ENCODE measurements at places on chromosomes 6 and 20. TPM values are rescaled to one million over a fixed set of nuclear protein-coding genes. Genes with fewer than 3 reads are reported as not detected.

DNA sequence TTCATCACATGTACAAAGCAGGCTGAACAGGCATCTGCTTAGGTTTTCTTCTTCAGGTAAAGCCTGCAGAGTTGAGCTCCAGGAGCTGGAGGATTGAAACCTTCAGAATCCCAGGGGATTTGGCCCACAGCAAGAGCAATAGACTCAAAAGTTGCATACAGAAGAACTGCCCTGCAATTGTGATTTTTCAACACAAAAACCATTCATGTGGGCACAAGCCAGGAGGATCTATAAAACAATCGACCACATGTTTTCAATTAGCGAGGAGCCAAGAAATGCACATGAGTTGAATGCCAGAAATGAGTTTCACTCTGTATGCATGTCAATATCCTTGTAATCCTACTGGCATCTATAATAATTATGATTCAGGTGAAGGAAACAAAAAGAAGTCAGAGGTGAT, 576.4 kb downstream of the HDGFL1 start:
- no peak for DNase-seq

- no peak for DNase-seq
Observed at GRCh38 chr6:20511852-20512251, 22.4 kb upstream of the CDKAL1 start.

DNA sequence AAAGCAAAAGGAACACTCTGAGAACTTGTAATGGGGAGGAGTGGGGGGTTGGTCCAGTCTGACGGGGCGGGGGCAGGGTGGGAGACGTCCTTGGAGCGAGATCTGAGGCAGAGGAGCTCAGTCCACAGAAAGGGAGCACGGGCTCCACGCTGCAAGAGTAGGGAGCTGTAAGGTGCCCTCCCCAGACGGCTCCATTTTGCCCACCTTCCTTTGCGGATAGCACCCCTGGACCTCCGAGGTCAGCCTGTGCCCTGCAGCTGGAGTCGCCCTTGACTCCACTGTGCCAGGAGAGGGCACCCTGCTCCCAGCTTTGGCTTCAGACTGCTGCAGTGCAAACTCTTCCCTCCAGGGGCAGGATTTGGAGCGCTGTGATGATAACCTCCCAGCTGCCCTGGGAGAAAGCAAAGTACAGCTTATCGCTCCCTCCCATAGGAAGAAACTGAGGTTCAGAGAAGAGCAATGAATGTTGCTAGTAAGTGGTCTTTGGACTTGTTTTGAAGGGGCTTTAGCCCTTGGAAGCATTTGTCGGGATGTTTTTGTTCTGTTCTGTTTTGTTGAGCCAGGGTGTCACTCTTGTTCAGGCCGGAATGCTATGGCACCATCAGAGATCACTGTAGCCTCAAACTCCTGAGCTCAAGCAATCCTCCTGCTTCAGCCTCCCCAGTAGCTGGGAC, 9.5 kb upstream of the AHCY start:
- DNase-seq = peak; percentile 61

- no peak for DNase-seq
Observed at GRCh38 chr20:8067082-8067481, 47.5 kb upstream of the TMX4 start.

GRCh38 chr20:55677011-55677410, 328.3 kb downstream of the CBLN4 start:
- DNase-seq = no peak

Gene TREM2
- 6.8 TPM for total RNA-seq

Gene SGK2
- 15.1 TPM for total RNA-seq

DNA sequence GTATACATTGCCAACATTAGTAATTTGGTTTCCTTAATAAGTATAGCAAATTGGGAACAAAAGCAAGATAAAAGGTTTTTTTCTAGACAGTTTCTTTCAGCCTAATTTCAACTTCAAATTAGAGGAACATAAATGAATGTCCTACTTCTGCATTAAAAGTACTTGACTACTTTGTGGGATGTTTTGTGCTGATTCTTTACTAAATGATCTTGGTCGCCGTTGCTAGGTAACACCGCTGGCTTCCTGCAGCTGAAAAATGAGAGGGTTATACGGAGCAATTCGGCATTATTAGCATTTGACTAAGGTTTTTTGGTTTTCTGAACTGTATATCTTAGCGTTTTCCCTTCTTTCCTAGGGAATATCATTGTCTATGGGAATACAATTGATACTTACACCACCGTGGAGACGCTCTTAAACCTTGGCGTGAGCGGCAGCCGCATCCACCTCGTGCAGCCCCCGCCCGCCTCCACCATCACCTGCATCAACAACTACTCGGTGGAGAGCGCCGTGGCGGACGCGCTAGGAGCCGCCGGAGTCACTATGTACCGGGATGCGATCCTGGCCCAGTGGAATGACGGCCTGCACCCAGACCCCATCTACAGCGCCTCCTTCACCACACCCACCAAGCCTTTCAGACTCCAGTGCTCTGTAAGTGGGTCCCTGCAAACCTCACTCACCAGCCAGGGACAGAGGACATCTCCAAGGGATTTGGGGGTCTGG, 90.9 kb upstream of the INSM1 start:
- DNase-seq = no peak

- DNase-seq = peak; percentile 61
Observed at GRCh38 chr20:34069341-34070078, 42.5 kb downstream of the EIF2S2 start.

DNA sequence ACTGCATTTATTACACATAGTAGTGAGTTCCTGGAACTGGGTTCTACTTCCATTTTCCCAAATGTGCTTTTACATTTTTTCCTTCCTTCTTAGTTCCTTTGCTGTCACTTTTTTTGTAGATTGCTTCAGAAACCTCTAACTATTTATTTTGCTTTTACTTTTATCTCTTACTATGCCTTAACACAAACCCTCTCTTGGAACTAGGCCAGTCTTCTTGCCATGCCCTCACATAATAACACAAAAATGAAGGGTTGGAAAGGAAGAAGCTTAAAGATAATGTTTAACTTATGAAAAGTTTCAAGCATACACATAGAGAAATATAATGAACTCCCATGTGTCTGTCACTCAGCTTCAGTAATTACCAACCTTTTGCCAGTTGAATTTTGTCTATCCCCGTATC, 27.1 kb downstream of the TOP1 start:
- no peak for DNase-seq

DNA sequence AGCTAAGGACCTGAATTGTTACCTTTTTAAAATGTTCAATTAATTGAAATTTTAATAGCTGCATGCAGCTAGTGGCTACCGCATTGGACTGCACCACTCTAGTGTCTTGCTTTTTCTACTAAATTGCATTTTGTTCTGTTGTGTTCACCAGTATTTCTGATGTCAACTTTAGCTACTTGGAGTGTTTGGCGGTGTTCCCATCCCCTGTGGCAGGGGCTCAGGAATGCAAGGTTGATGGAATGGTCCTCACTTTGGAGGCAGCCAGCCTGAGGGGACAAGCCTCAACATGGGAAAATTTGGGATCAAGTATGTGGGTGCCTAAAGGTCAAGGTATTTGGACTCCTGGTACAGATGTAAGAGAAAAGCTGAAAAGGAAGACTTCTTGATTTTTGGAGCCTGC, 230.1 kb upstream of the PRND start:
- DNase-seq = no peak

- DNase-seq = no peak
Observed at GRCh38 chr20:21665687-21666446, 39.6 kb upstream of the PAX1 start.

DNA sequence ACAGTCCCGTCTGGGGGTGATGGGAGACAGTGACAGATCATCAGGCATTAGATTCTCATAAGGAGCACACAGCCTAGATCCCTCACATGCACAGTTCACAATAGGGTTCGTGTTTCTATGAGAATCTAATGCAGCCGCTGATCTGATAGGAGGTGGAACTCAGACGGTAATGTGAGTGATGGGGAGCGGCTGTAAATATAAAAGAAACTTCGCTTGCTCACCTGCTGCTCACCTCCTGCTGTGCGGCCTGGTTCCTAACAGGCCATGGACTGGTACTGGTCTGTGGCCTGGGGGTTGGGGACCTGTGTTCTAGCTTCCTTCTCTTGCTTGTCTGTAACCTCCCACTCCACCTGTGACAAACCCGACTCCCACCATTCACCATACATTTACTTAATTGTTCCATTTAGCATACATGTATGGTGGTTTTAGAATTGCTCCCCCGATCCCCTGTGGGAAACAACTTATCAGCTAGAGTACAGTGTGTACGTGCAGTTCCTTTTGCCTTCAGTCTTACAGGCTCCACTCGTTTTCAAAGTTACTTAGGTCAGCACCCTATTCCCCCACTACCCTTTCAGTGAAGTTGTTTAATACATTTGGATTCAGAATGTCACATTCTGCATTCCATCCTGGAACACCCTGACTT, 4.0 kb downstream of the MANBAL start:
- DNase-seq = no peak

- no peak for DNase-seq
Observed at GRCh38 chr6:105646391-105646867, 243.5 kb upstream of the PREP start.

DNA sequence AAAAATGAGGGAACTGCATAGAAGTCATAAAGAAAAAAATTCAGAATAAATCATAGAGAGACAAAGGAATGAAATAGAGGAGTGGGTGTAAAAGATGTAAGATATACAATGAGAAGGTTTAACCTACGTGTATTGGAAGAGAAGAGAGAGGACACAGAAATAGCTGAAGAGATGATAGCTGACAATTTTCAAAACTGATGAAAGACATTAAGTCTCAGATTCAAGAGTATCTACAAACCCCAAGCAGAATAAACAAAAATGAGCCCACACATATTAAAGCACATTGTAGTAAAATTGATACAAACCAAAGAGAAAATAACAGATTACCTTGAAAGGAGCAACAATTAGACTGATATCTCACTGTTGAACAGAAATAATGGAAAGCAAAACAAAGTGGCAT, 143.3 kb upstream of the PRND start:
- DNase-seq = no peak

- no peak for DNase-seq
Observed at GRCh38 chr6:93849857-93850256, 430.5 kb upstream of the EPHA7 start.

- DNase-seq = no peak
Observed at GRCh38 chr20:49983848-49984408, 1.1 kb downstream of the SNAI1 start.

GRCh38 chr6:53295176-53295575, 53.6 kb downstream of the ELOVL5 start:
- DNase-seq = no peak

DNA sequence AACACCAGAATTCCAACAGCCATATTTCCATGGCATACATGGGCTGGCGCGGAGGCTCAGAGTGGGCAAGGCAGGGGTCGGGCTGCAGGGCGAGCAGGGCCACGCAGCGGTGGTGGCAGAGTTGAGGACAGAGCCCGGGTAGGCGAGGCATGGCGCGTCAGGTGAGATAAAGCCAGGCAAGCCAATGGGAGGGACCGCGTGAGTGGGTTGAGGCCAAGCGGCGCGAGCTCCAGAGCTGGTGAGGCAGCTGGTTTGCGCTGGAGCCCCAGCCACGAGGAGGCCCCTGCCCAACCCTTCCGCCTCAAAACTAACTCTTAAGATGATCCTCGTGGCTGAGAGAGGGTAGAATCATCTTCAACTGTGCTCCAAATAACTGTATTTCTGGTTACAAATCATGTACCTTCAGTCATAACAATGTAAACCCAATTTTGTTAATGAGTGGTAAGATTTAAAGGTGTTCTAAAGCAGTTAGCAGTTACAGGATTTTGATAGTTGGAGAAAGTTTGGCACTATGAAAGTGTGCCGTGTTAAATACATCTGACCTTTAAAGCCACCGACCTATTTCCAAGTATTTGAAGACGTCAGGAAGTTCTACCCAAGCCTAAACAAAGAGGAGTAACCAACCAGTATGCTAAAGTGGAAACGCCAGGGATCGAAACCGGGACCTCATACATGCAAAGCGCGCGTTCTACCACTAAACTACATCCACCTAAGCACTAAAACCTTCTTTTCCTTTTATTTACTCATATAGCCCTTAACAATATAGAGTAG, 107.9 kb downstream of the GPX5 start:
- DNase-seq = no peak

GRCh38 chr6:166341464-166341863, 881 bp downstream of the SFT2D1 start:
- DNase-seq = no peak
